Caudate nucleus (tissue), 63 donors: ENCODE measurements at places on chromosomes 2 and 18.

DNA sequence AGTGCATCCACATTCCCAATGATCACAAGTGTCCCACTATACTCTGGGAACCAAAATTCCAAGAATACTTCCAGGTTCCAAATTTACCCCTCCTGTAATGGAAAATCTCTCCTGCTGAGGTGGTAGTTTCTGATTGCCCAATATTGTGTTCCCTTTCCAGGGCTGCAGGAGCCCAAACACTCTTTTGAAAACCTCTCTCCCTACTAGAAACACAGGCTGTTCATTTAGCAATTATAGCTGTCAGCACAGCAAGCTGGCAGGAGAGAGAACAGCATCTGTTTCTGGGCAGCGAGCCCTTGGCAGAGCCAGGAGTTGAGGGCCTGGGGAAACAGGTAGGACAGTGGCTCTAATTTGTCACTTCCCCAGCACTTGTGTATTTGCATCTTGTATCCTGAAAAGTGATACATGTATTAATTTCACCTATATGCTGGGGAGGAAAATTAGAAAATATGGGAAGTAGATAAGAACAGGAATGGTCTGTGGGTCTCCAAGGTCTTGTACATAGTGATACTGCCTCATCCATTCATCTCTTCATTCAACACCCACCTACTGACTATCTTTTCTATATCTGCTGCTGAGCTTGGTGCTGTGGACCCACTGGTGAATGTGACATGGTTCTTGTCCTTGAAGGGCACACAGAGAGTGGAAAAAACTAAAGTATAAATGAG is 16.9 kb upstream of the PAIP2B start:
- no peak for DNase-seq

GRCh38 chr2:54459037-54459441 is 2.9 kb downstream of the SPTBN1 start:
- DNase-seq: no peak

DNA sequence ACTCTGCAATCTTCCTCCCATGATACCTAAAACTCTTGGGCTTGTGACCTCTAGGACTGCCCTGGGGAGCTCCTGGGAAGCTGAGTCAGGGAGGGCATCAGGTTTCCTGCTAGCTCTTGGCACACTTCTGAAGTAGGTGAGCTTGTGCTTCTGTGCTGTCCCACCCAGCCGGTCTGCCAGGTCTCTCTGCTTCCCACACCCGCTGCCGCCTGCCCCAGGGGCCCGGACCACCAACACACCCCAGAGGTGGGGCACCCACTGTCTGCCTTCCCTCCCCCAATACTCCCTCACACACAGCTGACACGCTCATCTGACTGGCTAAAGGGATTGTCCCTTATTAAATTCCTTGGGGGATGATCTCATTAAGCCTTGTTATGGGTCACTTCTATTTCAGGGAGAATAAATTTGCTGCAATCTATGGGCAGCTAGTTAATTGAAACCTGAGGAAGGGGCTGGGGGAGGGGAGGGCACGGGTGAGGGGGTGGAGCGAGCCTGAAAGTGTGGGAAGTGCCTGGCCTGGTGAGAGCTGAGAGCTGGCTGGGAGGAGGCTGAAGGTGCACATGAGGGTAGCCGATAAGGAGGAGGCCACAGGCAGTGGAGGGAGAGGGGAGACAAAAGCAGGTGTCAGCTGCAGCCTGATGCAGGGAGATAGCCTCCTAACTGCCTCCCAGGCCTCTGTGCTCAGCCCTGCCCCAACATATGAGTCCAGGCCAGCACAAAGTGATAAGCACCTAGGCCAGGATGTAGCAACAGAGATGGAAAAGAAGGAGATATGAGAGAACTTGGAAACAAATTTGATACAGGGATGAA is 48.8 kb downstream of the HAUS1 start:
- no peak for DNase-seq

- DNase-seq: no peak
These were observed 234.0 kb downstream of the GBX2 start for GRCh38 chr2:235934059-235934773.

- DNase-seq: no peak
These were observed 227.7 kb downstream of the ARHGAP15 start for GRCh38 chr2:143356736-143357446.

- DNase-seq: no peak
These were observed 1356.5 kb upstream of the LRRTM1 start for GRCh38 chr2:81661081-81661480.

DNA sequence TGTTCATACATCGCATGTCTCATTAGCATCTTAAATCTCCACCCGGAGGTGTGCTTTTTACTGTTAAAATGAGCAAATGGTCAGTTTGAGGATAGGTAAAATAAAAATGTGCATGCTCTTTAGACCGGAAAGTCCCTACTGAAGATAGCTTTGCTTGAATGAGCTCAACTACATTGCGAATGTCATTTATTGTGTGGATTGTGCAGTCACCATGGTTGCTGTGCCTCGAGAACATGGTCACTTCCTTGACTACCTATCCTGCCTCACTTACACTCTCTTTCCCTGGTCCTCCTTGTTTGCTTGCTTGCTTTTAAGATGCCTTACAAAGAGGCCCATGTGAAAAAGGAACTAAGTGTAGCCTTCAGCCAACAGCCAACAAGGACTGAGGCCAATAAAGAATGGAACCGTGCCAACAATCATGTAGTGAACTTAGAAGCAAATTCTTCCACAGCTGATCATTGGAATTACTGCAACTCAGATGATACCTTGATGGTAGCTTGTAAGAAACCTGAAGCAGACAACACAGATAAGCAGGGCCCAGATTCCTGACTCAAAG is 72.2 kb upstream of the BARD1 start:
- DNase-seq: no peak

DNA sequence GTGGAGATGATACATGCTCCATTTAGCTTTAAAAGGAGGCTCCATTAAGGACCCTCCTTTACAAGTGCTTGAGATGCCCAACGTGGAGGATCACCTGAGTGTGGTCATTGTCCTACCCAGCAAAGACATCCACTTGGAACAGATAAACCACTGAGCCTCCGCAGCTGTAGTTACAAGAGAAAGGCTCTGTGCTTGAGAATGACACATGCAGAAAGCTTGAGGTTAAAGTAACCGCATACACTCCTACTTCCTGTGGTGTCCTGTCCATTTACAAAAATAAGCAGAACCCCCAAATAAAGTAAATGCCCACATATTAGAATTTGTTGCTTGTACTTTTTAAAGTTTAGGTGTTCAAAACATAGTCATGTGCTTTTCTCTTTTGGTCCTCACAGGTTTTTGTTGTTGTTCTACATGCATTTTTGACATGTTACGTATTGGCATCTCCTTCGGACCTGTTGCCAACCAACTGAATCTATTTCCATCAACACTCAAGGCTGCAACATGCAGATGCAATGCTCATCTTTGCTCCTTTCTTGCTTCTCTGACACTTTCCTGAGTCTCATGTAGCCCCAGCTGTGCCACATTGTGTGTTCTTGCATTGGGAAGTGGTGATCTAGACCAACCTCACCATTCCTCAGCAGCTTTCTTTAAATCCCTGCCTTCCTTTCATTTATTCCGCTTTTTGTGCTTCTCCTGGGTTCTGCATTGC is 56.0 kb downstream of the SERPINB7 start:
- no peak for DNase-seq

DNA sequence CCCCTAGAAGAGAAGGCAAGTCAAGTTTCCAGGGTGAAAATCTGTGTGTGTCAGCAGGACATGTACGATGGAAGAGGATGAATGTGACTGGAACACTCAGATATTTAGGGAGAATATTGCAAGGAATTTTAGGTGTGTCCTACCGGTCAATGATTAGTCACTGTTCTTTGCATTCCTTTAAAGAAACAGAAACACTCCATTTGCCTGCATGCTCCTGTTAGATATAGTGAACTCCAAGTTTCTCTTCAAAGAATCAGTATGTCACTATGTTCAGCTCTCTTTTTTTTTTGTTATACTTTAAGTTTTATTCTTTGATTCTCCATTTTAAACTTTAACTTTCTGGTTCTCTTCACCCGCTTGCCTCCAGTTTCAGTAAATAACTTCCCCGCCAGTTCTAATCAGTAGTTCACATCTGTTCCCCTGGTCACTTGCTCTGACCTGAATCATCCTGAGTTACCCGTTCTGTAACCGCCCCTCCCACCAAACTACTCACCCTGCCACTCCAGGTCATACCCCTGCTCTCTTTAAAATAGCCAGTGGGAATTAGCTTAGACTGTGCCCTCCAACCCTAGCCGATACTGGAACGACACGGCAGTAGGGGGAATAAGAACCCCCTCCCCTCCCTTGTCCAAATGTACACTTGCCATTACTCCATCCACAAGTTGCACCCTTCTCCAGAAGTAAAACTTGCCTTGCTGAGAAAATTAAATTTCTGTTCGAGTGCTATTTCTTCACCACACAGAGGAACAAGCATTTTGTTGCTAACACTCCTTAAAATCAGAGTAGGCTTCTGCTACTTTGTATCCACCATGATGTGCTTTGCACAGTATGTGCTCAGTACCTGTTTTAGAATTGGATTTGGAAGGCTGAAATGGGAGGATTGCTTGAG is 268.4 kb downstream of the METTL4 start:
- DNase-seq: no peak

DNA sequence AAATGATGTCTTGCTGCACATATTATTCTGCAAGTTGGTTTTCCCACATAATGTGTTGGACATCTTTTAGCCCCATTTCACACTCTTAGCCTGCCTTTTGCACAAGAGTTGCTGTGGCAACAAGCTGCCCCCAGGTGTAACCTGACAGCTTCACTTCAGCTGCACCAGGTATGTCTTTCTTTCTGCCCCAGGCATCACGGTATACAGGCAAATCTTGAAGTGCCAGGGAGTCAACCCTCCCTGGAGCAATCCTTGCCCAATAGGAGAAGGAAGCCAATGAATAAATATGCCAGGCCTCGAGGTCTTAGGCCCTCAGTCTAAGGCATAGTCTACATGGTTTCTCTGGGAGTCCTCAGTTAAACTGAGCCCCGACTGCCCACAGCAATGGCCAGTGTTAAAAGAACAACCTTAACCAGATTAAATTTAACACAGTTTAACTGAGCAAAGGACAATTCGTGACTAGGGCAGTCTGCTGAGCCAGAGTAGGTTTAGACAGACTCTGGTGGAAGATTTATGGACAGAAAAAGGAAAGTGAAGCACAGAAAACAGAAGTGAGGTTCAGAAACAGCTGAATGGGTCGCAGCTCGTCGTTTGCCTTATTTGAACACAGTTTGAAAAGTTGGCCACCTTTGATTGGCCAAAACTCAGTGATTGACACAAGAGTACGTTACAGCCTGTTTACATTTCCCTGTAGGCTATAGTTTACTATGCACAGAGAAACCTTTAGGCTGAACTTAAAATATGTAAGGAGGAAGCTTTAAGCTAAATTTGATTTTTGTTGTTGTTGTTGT is 32.0 kb upstream of the C1QL2 start:
- DNase-seq: no peak

DNA sequence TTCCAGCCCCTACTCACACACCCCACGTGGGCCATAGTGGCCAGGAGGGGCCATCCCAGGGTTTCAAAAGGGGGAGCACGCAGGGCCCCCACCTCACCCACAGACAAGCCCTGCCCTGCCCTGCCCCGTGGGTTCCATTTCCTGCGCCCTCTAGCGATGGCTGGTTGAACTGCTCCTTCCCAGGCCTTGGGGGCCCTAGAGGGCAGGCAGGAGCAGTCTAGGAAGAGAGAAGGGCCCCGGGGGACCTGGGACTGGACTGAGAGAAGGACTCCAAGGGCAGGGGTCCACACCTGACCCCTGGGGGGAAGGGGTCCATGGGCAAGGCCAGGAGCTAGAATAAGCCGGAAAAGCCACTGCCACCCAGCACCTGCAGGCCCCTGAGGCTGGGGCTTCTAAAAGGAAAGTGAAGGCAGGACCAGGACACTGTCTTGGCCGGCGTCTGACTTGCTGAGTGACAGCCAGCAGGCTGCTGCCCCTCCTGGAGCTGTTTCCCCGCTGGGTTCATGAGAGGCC is 10.1 kb downstream of the CYP26B1 start:
- peak; percentile 53 for DNase-seq

DNA sequence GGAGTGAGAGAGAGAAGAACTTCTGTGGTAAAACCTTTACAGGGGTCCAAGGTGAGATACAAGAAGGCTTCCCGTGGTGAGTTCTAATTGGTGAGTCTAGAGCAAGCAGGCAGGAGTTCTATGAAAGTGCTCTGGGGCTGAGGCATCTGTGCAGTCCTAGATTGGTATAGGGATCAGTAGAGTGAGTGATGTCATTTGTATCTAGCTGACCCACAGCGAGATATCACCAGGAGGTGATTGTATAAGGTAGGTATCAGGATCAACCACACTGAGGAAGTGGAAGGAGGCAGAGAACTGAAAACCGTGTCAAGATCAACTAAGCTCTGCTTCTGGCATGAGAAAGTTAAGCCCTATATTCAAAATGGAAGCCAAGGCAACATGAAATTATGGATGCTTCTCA is 1648.9 kb upstream of the TMEFF2 start:
- no peak for DNase-seq

GRCh38 chr2:75340560-75340959 is 141.2 kb upstream of the TACR1 start:
- no peak for DNase-seq

- DNase-seq: no peak
These were observed 51.1 kb downstream of the TNS1 start for GRCh38 chr2:217951521-217952247.

DNA sequence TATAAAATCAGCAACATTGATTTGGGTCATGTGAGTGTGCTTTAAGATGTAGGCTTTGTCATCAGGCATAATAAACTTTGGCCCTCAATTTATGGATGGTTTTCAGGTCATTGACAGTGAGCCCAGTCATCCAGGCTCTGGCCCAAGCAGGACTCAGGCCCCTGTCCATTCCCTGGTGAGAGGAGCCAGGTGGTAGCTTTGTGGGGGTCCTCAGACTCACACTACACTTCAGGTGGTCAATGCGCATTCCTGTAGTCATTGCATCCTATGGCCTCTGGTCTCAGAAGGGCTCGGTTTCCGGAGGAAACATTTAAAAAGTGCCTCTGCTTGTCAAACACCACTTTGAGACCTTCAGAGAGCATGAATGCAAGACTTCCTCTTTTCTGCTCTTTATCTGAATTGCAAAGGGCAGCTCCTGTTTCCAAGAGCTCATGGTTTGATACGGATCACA is 20.2 kb downstream of the LGALSL start:
- no peak for DNase-seq

GRCh38 chr2:21599417-21599816 is 475.6 kb downstream of the TDRD15 start:
- DNase-seq: no peak

- DNase-seq: no peak
These were observed 46.6 kb upstream of the TMEM200C start for GRCh38 chr18:5941890-5942289.

- DNase-seq: no peak
These were observed 11.3 kb downstream of the STK17B start for GRCh38 chr2:196160101-196160500.

GRCh38 chr2:9775351-9775750 is 67.9 kb upstream of the TAF1B start:
- DNase-seq: no peak

GRCh38 chr2:26934335-26934724 is 36.1 kb upstream of the MAPRE3 start:
- DNase-seq: no peak

GRCh38 chr2:25314514-25315315 is 27.0 kb downstream of the DNMT3A start:
- DNase-seq: no peak

GRCh38 chr2:239758279-239758877 is 266.8 kb downstream of the NDUFA10 start:
- DNase-seq: no peak
